ENCODE measurements at places on chromosomes 6 and 20.

GRCh38 chr20:6302041-6302440 lies 179.2 kb upstream of the FERMT1 start:
- DNase-seq, result no peak

DNA sequence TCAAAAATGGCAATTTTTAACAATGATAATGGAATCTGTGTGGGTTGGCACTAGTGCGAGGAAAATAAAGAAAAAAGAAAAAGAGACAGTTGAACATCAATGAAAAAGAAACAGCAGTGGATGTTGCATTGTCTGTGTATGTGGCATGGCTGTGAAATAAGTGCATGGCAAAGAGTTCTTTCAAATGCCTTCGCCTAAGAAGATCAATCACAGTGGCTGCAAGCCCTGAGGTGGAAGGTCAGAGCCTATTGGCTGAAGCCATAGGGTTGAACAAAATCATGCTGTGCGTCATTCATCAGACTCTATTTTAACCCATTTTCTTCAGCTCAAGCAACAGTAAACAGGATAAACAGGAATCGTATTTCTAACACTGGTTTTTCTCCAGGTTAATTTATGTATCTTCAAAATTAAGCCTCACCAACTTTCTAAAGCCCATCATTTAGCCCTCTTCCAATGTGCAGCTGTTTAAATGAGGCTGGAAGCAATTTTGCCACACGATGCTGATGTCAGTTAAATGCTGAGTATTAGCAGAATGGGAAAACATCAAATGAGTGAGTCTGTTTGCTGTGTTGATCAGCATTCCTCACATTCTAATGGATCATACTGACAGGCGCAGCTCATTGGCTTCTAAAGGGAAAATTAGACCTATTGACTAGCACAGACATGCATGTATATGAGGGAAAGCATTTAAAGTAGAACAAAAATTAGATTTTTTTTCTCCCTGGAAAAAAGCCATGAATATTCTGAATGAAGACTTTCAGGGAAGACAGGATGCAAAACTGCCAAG lies 955.9 kb upstream of the EYS start:
- peak; percentile 37 for DNase-seq

DNA sequence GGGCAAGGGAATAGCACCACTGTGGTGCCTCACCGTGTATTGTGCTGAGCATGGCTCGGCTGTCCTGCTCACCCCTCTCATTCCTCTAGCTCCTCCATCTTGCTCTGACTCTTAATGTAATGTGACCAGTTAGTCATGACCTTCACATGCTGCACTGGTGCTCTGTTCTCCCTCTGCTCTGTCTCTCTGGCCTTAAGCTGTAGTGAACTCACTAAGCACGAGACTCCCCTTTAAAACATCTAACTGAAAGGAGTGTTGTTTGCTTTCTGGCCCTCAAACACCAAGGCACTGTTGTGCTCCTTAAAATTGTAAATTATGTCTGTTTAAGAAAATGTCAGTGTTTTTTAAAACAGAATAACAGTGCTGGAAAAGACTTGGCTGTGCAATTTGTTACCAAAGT lies 140.4 kb downstream of the HDGFL1 start:
- DNase-seq, result no peak

- DNase-seq, result no peak
These were observed 134.0 kb upstream of the HCRTR2 start for GRCh38 chr6:55040102-55040848.

DNA sequence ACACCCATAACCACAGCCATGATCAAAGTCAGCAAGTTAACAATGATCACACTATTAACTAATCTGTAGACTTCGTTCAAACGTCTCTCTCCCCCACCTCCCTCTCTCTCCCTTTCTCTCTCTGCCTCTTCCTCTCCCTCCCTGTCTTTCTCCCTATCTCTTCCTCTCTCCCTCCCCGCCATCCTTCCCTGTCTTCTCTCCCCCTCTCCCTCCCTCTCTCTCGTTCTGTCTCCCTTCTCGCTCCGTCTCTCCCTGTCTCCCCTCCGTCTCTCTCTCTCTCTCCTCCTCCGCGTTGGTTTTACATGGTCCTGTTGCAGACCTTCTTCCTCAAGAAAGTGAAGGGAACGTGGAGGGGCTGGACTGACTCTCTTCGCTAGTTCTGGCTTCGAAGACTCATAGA lies 308.9 kb upstream of the FOXQ1 start:
- no peak for DNase-seq

DNA sequence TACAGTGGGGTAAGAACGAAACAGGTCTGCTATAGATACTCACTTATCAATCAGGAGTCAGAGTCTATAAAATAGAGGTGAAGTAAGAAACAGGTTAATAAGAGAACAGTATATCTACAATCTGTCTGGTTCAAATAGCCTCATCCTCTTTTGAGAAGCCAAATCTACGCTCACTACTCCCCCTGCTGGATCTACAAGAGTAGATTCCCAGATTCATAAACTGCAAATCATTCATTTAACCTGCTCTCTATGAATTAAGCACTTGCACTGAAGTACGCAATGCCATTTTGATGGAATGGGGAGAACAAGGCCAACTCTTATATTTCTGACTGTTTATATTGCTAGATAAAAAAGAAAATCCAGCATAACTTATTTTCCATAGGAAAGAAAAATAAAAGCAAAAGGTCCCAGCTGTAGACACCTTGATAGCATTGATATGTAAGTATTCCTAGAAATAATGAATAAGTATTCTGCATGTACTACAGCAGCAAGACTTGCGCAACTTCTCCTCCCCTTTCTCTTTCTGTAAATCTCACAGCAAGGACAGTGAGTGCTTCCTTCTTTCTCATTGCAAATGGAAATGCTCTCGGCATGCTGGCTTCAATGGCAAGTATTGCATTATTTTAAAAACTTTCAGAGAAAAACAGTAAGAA lies 92.3 kb downstream of the RFX6 start:
- DNase-seq, result peak; percentile 57

DNA sequence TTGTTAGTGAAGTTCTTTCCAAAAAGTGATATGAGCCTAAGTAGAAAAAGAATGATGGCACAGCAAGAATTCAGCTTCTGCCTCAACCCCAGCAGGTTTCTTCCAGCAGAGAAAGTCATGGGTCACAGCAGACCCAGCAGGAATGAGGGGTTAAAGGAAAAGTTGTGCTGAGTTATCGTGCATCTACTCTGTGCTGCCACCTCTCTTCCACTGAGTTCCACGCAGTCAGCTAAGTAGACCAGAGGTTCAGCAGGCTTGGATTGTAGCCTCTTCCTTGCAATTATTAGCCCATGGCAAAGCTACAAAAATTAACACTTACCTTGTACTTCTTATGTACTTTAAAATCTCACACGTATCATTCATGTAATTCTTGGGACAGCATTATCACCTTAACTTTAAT lies 510.8 kb downstream of the PTPRT start:
- peak; percentile 59 for DNase-seq

DNA sequence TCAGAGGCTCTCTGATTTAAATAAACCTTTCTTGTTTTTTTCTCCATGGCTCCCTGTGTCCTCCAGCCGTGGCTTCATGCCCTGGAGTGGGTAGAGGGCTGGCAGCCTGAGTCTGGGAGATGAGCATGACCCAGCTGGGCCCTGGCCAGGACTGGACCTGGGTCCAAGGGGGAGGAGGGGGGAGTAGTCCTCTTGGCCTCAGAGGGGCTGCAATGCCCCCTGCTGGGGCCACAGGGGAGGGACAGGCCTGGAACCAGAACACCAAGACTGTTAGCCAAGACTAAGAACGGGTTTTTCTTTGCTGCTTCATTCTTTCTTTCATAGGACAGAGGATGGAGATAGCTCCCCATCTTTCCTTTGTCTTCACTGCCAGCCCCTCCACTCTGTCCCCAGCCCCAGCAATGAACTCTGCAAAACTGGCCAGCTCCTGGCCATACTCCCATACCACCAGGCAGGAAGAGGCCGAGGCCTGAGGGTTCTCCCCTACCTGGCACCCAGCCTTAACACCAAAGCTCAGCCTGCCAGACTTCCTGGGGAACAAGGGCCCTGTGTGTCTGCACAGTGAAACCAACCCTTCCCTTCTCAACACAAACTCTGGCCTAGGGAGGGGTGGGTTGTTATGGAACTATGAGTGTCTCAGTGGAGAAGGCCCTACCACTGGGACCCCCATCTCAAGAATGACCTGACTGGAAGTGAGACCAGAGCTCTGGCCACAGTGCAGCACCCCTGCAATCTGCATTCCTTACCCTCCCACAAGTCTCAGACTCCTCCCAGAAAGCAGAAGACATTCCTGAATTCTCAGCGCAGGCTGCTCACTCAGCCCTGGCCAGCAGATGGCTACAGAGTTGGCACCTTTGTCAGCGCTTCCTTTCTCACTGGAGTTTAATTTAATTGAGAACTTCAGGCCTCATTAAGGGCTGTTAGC lies 11.0 kb downstream of the SLC29A1 start:
- DNase-seq, result peak; percentile 94

- no peak for DNase-seq
These were observed 92.5 kb downstream of the B3GAT2 start for GRCh38 chr6:70864401-70864800.

DNA sequence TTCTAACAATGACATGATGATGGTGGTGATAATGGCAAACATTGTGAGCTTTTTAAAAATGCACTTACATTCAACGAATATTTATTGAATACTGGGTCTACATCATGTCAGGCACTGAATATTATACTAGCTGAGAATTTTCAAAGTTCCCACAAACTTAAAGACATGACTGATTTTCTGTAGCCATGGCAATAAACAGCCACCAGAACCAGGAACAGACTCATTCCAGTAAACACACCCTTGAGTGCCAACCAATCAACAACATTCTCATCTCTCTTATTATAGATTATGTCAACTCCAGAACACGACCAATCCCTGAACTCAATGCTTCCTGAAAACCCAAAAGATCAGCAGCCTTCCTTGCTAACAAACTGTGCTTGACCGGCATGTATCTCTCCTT lies 212.4 kb upstream of the RUNX2 start:
- no peak for DNase-seq

GRCh38 chr6:135334169-135334568 lies 153.1 kb downstream of the MYB start:
- DNase-seq, result no peak

GRCh38 chr20:47027042-47027441 lies 132.4 kb downstream of the EYA2 start:
- DNase-seq, result no peak

GRCh38 chr20:6664574-6664973 lies 102.9 kb upstream of the BMP2 start:
- no peak for DNase-seq

DNA sequence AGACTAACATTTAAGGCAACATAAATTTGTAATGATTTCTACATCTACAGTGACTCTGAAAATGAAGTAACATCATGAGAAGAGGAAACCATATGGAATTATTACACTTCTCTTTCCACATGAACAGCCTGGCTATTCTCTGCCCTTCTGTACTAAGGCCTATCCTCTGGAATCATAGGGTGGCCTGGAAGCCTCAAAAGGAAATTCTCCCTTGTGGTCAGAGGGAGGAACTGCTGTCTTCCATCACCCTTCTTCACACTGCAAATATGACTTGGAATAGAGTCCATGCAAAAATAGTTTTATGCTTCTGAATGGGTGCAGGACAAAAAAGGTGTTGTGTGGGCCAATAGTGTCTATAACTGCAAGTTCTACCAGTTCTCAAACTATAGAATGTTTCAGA lies 44.6 kb upstream of the SH3BGRL2 start:
- DNase-seq, result peak; percentile 60

DNA sequence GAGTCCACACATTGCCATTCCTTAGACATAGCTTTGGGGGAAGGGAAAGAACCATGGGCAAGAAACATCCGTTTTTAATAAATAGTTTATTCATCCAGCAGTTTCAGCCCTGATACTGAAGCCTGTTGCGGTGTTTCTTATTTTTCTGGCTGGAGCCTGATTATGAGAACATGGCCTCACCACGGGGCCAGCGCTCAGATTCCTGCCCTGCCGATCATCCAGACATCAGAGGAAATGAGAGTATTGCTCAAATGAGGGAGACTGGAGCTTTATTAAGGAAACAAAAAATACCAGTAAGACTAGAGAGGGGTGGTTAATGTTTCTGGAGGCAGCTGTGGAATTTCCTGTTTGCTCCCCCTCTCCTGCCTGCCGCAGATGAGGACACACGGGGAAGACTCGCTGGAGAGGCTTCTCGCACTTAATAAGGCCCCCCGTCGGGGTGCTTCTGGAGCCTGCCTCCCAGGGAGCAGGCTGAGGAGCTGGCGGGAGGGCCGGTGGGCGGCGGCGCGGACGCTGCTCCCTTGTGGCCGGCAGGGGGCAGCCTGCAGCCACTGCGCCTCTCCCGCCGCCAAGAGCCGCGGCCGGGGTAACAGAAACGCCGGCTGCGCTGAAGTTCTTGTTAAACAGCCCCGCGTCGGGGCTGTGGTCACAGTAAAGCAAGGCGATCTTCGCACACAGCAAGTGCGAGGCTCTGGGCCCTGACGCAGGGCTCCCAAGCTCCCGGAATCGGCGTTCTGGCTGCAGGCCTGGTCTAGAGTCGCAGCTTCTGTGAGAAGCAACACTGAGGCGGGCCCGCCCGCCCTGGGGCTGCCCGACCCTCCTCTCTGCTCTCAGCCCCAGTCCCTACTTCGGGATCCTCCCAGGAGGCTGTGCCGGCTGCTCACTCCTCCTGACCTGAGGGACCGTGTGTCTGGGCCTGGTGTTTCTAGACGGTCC lies 17.5 kb downstream of the LEMD2 start:
- DNase-seq, result peak; percentile 95

- DNase-seq, result no peak
These were observed 9.0 kb upstream of the PLCB4 start for GRCh38 chr20:9059931-9060330.
